ENCODE measurements at places on chromosomes 1 and 21.

GRCh38 chr1:226558036-226558650, 9.6 kb downstream of the STUM start:
- DNase-seq: no peak

DNA sequence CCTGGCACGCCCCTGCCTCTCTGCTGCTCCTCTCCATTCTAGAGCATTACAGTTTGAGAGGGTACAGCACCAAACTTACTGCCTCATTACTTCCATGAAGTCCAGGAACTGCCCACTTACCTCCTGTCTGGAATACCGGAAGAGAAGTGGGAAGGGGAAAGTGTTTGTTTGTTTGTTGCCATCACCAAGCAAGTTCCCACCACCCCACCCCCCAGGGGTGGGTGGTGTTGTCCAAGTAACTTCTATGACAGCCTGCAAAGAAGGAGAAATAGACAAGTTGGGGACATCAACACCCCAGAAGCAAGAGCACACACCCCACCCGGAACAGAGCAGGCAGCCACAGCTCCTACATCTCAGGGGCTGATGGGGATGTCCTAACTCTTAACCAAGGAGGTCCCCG, 18.0 kb downstream of the OPTC start:
- no peak for DNase-seq

DNA sequence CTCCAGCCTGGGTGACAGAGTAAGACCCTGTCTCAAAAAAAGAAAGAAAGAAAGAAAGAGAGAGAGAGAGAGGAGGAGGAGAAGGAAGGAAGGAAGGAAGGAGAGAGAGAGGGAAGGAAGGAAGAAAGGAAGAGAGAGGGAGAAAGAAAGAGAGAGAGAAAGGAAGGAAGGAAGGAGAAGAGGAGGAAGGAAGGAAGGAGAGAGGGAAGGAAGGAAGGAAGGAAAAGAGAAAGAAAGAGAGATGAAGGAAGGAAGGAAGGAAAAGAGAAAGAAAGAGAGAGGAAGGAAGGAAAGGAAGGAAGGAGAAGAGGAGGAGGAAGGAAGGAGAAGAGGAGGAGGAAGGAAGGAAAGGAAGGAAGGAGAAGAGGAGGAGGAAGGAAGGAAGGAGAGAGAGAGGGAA, 82.2 kb upstream of the ATP1B1 start:
- DNase-seq: no peak

DNA sequence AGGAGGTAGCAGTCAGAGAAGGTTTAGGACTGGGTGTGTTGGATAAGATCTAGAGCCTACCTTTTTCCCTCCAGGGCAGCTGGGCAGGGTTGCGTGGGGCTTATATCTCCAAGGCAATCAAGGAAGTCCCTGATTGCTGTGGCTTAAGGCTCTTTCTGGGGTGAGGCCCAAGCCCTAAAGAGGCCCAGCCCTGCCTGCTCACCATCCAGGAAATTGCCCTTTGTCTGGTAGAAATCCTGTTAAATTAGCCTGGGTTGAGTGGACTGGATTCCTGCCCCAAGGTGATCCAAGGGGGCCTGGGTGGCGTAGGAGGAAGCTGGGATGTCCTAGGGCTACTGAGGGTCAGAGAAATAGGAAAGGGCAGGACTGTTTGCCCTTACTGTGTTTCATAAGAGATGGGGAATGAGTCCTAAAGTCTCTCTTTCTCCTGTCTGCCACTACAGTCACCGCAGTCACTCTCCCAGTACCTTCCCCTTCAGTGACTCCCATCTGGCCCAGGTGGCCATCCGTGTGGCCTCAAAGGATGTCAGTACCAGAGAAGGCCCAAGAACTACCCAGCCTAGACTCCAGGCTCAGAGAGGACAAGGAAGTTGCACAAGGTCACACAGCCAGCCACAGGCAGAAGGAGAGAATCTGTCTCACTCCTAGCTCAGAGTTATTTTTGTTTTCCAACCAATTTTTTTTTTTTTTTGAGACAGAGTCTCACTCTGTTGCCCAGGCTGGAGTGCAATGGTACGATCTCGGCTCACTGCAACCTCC, 25.8 kb downstream of the MFSD2A start:
- no peak for DNase-seq

DNA sequence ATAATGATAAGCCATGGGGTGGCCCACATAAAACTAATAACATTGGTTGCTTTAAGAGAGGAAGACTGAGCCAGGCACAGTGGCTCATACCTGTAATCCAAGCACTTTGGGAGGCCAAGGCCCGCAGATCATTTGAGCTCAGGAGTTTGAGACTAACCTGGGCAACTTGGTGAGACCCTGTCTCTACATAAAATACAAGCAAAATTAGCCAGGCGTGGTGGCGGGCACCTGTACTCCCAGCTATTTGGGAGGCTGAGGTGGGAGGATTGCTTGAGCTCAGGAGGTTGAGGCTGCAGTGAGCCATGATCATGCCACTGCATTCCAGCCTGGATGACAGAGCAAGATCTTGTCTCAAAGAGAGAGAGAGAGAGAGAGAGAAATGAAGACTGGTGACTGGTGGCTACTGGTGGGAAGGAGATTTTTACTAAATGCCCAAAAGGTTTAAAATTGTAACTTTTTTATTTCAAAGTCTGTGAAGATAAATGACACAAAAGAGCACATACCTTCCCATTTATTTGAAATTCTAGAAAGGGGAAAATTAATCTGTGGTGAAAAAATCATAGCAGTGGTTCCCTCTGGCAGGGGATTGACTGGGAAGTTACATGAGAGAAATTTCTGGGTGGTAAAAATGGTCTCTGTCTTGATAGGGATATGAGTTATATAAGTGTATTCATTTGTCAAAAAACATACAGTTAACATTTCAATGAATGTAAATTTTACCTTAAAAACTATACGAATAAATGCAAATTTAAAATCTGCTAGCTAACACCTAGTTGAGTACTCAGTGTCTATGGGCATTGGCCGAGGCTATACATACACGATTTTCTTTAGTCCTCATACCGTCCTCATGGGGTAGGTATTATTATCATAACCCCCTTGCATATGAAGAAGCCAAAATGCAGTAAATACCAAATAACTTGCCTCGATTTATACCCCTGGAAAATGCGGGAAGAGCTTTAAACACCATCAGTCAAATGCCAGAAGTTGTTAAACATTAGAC, 2.2 kb upstream of the NBPF1 start:
- no peak for DNase-seq

- no peak for DNase-seq
Observed at GRCh38 chr1:24764848-24765247, 19.6 kb downstream of the CLIC4 start.

DNA sequence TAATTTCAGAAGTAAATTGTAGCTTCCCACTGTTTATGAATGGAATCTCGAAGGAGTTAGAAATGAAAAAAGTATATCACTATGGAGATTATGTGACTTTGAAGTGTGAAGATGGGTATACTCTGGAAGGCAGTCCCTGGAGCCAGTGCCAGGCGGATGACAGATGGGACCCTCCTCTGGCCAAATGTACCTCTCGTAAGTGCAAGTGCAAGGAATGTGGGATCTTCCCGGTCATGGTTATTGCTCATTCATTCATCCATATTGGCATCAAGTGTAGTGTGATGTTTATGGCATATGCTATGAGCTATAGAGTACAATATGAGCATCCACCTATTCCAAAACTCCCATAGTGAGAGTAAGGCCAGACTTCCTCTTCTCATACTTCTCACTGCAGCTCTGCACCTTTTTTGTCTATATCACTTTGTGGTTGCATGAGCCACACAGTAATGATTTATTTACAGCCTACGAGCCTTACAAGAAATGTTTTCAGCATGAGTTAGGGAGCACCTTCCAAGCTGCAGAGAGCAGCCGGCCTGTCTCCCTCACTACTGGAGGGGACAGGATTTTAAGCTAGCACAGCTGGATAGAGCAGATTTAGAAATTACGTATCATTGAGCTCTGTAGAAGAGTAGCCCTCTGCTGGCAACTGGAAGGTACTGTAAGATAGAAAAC, 24.9 kb upstream of the CR1L start:
- DNase-seq: peak; percentile 49

- DNase-seq: no peak
Observed at GRCh38 chr1:156193208-156193487, 756 bp upstream of the SLC25A44 start.

GRCh38 chr21:36966066-36966820, at the start of gene HLCS:
HLCS (minus strand) TSS chr21:36966669; CDS start chr21:36966638, 31 bp downstream.
- peak; percentile 10 for DNase-seq

- no peak for DNase-seq
Observed at GRCh38 chr1:40794974-40795715, 11.6 kb downstream of the KCNQ4 start.

GRCh38 chr1:3712573-3713535, 39.4 kb upstream of the CCDC27 start:
- DNase-seq: no peak

GRCh38 chr1:215376544-215377264, 190.4 kb upstream of the KCTD3 start:
- DNase-seq: no peak

DNA sequence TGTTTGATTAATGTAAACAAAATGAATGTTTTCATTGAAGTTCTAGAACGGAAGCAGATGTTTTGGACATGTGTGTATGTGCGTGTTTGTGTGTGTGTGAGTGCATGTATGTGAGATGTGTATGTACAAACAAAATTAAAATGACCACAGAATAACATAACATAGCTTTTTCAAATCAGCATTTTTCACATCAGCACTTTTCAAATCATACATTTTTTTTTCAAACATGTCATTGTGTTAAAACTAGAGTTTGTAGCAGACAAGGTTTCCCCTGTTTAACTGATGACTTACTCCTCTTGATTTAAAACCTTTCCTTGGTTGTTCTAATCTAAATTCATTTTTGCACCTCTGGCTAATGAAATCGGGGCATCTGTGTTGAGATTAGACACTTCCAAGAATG, 35.6 kb upstream of the ZNHIT6 start:
- DNase-seq: no peak

DNA sequence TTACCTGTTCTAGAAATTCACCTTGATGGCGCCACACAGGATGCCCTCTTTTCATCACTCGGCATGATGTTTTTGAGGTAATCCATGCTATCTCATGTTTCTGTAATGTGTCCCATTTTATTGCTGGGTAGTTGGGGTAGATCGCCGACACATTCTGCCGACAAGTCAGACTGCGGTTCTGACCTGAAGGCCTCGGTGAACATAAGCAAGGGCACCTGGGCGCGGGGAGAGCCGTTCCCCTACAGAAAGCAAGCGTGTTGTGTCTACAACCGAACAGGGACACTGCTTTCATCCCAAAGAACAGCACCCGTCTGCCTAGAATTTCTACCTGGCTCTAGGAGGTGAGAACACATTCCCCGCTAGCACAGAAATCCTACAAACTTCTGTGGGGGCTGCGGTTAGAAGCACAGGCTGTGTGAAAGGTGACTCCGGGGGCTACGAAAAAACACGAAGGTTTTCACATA, 149.2 kb downstream of the PPIAL4G start:
- DNase-seq: no peak

DNA sequence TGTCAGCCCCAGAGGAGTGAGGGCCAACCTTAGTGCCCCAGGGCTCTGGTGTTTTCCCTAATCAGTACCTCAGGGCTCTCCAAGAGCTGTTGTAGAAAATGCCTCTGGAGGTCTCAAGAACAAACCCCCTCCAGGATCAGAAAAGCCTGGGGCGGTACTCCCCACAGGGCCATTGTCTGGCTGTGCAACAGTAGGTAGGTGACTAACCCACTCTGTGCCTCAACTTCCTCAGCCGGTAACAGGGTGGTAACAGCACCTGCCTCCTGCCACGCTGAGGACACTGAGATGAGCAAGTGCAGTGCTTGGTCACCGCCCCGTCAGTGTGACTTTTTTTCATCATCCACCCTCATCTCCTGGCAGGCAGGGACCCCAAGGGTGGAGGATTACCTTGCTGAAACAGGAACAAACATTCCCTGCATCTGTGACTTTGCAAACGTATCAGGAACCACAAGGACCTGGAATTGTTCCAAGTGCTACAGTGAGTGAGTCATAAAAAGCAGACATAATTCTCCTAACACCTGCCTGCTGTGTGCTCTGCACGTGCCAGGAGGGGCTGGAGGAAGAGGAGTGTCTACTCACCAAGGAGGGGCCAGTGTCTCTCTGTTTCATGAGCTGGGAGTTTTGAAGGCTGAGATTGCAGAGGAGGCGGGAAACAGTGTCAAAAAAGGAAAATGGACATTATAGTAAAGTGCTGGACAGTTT, 440.8 kb downstream of the NPHP4 start:
- no peak for DNase-seq

GRCh38 chr1:71228241-71228640, 147.4 kb upstream of the ZRANB2 start:
- DNase-seq: no peak

GRCh38 chr1:183989078-183989577, 48.4 kb downstream of the COLGALT2 start:
- DNase-seq: no peak

- no peak for DNase-seq
Observed at GRCh38 chr1:198879711-198880306, 241.0 kb downstream of the PTPRC start.

GRCh38 chr1:225943582-225943981, 2.6 kb upstream of the LEFTY2 start:
- no peak for DNase-seq

GRCh38 chr21:33622253-33622652, 19.3 kb downstream of the CRYZL1 start:
- DNase-seq: no peak

GRCh38 chr1:47024141-47024801, 802 bp downstream of the CYP4X1 start:
- DNase-seq: no peak

DNA sequence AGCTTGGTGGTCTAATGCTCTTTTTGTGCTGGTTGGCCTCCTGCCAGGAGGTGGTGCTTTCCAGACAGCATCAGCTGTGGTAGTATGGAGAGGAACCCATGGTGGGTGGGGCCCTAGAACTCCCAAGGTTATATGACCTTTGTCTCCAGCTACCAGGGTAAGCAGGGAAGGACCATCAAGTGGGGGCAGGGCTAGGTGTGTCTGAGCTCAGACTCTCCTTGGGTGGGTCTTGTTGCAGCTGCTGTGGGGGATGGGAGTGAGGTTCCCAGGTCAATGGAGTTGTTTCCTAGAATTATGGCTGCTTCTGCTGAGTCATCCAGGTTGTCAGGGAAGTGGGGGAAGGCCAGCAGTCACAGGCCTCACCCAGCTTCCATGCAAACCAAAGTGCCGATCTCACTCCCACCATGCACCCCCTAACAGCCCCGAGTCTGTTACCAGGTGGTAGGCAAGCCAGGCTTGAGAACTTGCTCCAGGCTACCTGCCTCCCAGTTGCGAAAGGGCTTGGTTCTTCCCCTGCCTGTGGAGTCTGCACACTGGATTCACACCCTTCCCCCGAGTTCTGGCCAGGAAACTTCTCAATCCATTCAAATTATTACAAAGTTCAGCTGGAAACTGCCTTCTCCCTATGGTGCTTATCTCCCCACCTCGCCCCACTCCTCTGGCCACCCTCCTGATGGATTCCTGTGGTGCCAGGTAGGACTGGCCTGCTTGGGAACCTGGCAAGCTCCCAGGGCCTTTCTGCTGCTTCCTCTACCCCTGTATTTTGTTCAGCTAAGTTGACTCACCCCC, 37.8 kb downstream of the DRAM2 start:
- DNase-seq: no peak

- no peak for DNase-seq
Observed at GRCh38 chr1:48164571-48164970, 57.9 kb upstream of the SLC5A9 start.

- DNase-seq: no peak
Observed at GRCh38 chr1:13864760-13865159, 164.8 kb downstream of the PRDM2 start.

GRCh38 chr1:17837233-17838030, 82.3 kb downstream of the ACTL8 start:
- no peak for DNase-seq

GRCh38 chr1:203586496-203587081, 40.0 kb upstream of the ATP2B4 start:
- no peak for DNase-seq

GRCh38 chr1:212629450-212630157, 21.0 kb downstream of the ATF3 start:
- DNase-seq: no peak

GRCh38 chr1:86848654-86849053, 65.3 kb downstream of the SELENOF start:
- no peak for DNase-seq
